ENCODE measurements at places on chromosomes 6 and 20.

- DNase-seq: no peak
Observed at GRCh38 chr6:5278565-5279120, 17.3 kb downstream of the FARS2 start.

GRCh38 chr20:32285621-32286371 is 8.3 kb downstream of the KIF3B start:
- peak; percentile 23 for DNase-seq

DNA sequence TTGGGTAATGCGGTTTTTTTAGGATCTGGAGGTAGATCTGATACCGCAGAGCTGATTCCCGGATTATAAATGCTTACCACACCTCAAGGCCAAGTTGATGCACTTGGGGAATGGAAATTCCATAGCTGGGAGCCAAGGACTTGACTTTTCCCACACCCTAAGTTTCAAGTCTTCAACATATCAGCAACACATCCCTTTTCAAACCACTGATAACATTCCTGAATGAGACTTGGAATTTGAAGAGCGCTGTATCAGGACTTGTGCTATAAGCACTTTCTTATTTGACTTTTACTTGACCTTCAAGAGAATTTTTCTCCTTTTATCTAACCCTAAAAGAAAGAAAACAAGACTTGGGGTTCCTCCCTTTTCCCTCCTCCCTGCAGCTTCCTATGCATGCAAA is 90.6 kb upstream of the NAA20 start:
- DNase-seq: no peak

DNA sequence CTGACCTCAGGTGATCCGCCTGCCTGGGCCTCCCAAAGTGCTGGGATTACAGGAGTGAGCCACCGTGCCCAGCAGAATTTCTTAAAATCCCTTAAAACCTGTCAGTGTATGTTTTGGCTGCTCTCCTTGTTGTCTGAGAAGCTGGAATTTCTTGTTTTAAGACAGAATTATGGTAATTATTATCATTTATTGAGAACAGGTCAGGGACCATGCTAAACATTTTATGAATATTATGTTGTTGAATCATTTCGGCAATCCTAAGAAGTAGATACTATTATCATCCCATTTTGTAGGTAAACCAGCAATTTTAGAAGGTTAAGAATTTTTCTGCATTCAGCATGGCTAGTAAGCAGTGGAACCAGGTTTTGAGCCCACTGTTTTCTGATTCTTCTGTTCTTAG is 86.1 kb upstream of the AKIRIN2 start:
- no peak for DNase-seq

GRCh38 chr20:49690899-49691620 is 22.6 kb downstream of the B4GALT5 start:
- DNase-seq: no peak

- DNase-seq: no peak
Observed at GRCh38 chr6:113362301-113363047, 494.7 kb upstream of the MARCKS start.

GRCh38 chr6:51613558-51613957 is 473.9 kb downstream of the PKHD1 start:
- DNase-seq: no peak

- no peak for DNase-seq
Observed at GRCh38 chr20:62606551-62607201, 35.6 kb upstream of the SLCO4A1 start.

DNA sequence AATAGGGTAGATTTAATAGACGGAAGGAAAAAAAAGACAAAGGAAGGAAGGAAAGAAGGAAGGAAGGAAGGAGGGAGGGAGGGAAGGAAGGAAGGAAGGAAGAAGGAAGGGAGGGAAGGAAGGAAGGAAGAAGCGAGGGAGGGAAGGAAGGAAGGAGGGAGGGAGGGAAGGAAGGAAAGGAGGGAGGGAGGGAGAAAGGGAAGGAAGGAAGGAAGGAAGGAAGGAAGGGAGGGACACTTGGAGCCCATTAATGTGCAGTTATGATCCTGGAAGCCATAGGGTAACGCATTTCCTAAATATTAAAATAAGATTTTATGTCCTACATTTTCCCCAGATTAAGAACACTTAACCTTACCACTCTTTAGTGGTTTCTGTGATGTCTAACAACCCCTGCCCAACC is 465.7 kb downstream of the ADGRB3 start:
- no peak for DNase-seq

GRCh38 chr6:107731422-107732319 is 92.4 kb downstream of the SCML4 start:
- no peak for DNase-seq

DNA sequence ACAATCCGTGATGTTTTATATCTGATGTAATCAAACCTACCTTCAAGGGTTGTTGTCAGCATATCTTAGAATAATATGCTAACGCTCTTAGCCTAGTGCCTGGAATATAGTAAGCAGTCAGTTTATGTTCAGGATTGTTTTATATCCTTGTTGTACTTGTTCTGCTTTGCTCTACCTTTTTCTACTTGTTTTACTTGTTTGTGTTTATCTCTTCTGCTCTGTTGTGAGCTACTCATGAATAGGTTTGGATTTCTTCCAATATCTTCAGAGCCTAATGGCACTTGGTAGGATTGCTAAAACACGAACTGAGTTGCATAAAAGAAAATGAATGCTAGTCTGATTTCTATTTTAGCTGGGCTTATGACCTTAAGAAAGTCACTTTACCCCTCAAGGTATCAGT is 40.1 kb downstream of the DNAH8 start:
- DNase-seq: no peak

DNA sequence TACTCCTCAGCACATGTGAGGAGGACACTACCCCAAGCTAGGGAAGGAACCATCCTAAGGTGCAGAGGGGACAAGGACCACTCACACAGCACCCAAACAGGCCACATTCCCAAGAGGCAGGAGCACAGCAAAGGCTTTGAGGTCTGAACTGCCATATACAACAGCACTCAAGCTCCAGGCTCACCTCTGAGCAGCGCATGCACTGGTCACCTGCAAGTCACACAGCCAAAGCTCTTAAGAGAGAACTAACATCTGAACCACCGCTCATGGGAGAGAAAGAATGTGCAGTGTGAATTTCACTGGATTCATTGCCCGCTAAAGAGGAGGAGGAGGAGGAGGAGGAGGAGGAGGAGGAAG is 31.0 kb downstream of the NPEPL1 start:
- DNase-seq: no peak

DNA sequence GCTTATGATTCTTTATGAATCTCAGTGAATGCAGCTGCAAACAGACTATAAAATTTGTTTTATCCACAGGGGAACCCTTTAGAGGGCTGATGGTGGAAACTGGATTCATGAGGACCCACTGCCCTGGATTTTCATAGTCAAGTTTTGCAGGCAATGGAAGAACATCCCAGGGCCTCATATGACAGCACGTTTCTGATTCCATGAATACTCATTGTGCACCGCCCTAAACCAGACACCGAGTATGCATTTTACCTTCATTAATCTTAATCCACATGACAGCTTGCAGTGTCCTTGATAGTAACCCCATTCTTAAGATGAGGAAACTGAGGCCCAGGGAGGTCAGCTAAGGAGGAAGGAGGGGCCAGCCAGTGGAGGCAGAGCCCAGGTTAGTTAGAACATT is 270.4 kb downstream of the PREX1 start:
- no peak for DNase-seq

- no peak for DNase-seq
Observed at GRCh38 chr6:84777888-84778287, 13.5 kb upstream of the TBX18 start.

- DNase-seq: no peak
Observed at GRCh38 chr6:100103931-100104330, 109.9 kb upstream of the MCHR2 start.

- DNase-seq: no peak
Observed at GRCh38 chr6:71035871-71036270, 79.0 kb upstream of the B3GAT2 start.

- DNase-seq: no peak
Observed at GRCh38 chr6:170596426-170596825, 12.0 kb upstream of the PDCD2 start.

DNA sequence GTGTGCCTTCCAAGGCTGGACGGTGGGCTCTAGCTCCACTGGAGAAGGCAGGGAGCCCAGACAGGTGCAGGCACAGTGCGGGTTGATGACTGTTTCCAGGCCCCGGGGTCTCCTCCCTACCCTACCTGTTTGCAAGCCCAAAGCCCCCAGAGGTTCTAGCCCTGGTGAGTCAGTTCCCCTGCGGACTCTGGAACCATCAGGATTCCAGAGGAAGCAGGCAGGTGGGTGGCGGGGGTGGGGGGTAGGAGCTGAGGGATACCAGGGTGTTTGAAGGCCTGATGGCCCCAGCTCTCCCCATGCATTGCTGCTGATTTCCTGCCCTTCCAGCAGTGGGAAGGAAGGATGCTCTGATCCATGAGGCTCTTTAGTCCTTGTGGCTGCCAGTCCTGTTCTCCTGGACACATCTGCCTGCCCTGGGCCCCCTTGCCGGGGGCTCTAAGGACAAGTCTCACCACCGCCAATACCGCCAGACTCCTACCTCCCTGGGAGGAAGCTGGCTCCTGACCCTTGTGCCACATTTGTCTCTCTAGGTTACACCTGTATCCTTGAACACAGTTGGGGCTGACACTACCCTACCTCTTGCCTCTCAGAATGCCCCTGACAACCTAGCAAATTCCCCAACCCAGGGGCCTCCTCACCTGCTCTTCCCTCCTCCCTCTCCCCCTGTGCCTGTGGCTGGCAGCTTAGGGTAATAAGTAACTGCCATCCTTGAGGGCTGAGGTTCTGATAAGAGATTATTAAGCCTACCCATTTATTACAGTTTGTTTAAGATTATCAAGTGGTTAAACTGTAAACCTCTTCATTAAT is 21.7 kb downstream of the KCNK5 start:
- DNase-seq: no peak

- DNase-seq: no peak
Observed at GRCh38 chr20:17990278-17990972, 21.6 kb downstream of the MGME1 start.

DNA sequence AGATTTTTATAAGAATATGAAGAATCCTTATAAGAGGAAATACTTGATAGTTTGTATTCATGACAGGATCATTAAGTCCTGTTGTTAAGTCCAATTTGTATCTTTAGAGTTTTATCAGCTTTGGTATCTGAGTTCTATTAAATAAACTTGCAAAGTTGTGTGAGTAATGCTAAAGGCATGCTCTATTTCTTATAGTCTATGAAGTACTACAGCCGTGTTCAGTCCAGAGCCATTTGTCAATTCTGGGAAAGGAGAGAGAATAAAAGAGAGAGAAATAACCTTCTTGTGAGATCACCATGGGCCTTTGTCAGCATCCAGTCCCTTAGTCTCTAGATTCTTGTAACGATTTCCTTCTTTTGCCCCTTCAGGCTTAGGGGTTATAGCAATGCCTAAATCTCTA is 181.2 kb upstream of the POU3F2 start:
- no peak for DNase-seq

- no peak for DNase-seq
Observed at GRCh38 chr20:37864298-37864697, 38.6 kb upstream of the VSTM2L start.

GRCh38 chr6:88301888-88302768 is 136.0 kb upstream of the CNR1 start:
- DNase-seq: no peak

DNA sequence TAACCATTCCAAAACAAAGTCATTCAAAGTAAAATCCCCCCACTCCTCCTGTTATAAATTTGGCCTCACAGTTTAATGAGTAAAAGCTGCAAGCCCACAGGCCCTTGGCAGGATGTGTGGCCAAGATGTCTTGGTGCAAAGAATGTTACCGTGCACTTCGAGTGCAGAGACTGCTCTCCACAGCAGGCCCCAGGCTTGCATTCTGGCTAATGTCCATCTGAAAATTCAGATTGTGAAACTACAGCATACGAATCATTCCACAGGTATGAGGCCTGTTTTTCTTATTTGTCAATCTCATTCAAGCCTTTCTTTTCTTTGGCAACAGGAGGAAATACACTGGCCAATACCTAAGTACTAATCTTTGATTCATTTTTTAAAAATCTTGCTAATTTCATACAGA is 7.1 kb downstream of the RPS6KA2 start:
- DNase-seq: no peak

DNA sequence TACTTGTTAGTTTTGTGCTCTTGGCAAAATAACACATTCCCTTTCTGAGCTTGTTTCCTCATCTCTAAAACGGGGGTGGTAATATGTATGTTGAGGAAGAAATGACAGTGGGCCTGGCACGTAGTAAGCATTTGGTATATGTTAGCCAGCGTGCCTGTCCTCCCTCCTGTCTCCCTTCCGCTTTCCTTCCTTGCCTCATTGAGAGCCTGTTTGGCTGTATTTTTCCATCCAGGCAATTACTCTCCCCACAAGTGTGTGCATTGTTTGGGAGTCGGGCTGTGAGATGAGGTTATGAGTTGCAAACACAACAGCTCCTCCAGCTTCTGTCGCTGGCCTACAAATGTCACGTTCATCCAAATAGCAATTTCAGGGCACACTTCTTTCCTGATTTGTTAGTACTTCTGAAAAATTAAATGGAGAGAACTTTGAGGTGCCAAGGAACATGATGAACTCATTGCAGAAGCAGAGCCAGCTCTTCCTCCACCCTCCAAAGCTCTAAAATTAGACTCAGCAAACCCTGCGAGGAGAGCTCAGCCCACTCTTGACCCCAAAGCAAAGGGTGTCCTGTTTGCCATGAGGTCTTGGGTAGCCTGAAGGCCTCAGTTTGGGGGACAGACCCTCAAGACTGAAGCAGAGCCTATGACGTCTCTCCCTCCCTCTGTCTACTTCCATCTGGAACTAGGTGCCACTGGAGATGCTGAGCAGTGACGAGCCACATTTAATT is 50.7 kb upstream of the TOX2 start:
- DNase-seq: no peak

GRCh38 chr20:18778690-18779392 is 34.7 kb upstream of the SCP2D1 start:
- DNase-seq: no peak

GRCh38 chr6:15230827-15231226 is 15.0 kb upstream of the JARID2 start:
- no peak for DNase-seq

DNA sequence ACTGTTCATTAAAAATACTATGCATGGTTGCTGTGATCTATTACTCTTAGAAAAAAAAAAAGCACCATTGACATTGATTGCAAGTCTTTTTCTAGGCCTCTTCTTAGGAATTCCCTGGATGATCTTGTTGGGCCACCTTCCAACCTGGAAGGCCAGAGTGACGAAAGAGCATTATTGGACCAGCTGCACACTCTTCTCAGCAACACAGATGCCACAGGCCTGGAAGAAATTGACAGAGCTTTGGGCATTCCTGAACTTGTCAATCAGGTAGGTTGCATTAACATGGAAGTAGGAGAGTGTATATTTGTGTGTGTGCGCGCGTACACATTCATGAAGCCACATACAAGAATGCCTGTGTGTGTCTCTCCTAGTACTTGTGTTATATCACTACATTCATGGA is 140.4 kb downstream of the NCOA3 start:
- DNase-seq: no peak

GRCh38 chr6:148818939-148819575 is 72.2 kb downstream of the UST start:
- DNase-seq: no peak

GRCh38 chr6:5995949-5996713 is 10.6 kb downstream of the NRN1 start:
- no peak for DNase-seq

Data from activated CD8-positive, alpha-beta memory T cell treated with anti-CD3 and anti-CD28 coated beads for 4 hours (primary cell).